BE2C (cell line): ENCODE measurements at places on chromosomes 16 and 17.
A peak's percentile ranks its signal among the peaks of the same experiment; 100 is the strongest.

DNA sequence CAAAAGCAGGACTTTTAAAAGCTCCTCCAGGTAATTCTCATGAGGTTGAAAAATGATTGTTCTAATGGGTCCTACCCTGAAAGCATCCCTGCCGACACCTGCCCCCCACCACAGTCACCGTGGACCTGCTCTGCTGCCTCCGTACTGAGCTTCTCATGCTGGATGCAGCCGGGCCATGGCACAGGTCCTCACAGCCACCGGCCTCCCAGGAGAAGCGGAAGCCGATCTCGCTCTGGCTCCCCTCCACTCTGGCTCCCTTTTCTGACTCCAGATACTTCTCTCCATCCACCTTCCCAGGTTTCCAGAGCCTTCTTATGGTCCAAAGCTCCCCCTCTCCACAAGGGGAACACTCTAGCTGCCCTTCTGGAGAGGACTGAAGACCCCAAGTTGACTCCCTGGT, 10.2 kb downstream of the RPRML start:
- DNase-seq, result no peak

- no peak for DNase-seq
Observed at GRCh38 chr16:12674071-12674470, 129.6 kb downstream of the CPPED1 start.

DNA sequence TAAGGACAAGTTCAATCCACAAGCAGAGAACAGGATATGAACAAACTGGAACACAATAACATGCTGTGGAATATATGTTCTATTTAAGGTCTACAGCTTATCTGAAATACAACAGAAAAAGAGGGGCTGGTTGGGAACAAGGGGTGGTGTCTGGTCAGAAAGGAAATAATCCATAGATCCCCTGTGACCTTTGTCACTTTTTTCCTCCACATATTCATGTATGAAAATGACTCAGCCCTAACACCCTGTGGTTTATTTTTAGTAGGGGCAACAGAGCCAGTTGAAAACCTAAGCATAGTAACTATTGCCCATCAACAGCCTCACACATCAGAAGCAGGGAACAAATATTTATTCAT, 12.3 kb upstream of the SPAG9 start:
- no peak for DNase-seq

- DNase-seq, result peak; percentile 73
Observed at GRCh38 chr17:58679263-58680037, 12.4 kb downstream of the TEX14 start.

GRCh38 chr17:73151916-73152632, 12.7 kb upstream of the SSTR2 start:
- no peak for DNase-seq

GRCh38 chr17:76989519-76989918, 121.3 kb downstream of the MGAT5B start:
- DNase-seq, result no peak

GRCh38 chr16:86270696-86271095, 239.6 kb upstream of the FOXF1 start:
- DNase-seq, result no peak

DNA sequence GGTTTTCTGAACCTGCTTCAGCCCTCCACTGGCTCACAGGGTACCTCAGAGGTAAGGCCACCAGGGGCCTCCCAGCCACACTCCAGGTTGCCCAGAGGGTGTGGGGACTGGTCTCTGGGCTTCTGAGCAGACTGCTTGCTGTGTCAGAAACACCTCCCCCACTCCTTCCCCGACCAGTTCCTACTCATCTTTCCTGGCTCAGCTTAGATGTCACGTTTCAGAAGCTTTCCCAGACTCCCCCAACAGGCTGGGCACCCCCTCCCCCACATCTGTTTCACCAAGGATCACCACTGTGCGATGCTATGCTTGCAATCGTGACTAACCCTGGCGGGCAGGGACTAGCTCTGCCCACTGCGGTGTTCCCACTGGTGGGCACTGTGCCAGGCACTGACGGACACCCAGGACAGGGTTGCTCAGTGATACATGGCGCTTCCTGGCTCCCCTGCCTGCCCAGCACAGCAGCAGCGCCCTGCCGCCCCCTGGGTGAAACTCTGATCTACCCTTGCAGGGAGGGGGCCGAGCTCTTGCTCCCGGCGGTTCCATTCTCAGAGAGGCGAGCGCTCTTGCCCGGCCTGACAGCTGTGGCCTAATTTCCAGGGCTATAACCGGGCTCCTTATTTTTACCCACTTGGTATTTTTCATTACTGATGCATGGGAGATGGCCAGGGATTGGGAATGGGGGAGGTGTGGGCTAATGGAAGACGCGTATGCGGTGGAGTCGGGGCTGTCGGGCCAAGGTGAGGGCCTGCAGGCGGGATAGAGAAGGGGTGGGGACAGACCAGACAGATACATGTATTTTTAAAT, 29.4 kb upstream of the MTSS2 start:
- peak; percentile 90 for DNase-seq

DNA sequence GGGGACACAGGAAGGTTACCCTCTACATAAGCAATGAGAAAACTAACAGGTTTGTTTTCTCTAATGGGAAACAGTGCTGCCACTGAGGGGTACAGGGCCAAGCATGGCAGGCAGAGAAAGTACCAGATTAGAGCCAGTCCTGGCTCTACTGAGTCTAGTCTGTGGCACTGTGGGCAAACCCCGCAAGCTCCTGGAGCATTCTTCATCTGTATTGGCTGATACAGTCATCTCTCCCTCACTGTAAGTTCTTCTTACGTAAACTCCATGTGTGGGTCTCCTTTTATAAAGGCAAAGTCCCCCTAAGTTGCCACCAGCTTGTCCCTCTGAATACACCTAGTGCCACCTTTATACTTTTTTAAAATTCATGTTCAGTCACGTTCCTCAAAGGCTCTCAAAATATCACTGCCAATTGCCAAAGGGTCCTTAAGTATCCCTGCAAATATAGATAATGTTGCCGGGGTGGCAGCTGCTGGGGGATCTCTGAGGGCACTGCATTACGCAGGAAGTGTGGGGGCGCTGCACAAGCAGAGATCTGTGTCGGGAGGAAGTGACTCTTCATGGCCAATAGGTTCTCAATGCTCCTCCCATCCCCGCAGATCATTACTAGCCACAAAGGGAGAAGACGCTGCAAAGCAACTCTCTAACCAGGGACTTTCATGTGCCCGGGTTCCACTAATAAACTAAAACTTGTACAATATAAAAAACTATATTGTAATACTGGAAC, 18.8 kb downstream of the XPO6 start:
- no peak for DNase-seq

GRCh38 chr17:62091804-62092203, 26.7 kb upstream of the MED13 start:
- DNase-seq, result no peak

GRCh38 chr16:56260378-56261160, 69.3 kb downstream of the GNAO1 start:
- no peak for DNase-seq

DNA sequence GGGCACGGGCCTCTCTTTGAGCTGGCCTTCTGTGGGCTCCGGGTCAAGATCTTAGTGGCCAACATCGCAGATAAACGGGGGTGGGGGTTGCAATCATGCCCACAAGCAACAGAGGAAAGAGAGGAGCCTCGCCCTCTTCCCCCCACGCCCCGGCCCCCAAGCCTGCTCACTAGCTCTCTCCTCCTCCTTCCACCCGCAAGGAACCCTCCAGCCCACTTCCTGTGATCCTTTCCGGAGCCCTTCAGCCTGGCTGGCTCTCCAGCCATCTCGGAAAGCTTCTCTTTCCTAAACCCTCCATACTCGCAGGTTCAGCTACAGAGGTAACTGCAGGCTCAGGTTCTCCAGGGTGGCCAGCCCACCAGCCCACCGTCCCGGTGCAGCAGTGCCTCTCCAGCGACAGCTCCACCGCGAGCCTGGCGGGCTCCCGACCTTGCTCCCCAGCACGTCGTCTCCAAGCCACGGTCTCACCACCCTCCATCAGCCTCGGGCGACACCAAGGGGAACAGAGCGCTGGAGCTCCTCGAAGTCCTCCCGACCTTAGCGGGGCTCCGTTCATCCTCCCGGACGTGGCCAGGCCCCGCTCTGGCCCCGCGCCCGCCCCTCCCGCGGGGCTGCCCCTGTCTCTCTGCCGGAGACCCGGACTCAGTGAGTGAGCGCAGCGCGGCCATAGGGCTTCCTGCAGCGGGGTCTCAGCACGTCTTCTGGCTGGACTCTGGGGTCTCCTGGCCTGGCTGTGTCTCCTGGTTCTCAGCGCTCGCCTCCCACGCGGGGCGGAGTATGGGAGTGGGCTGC, 12.9 kb upstream of the ODF4 start:
- peak; percentile 34 for DNase-seq

- peak; percentile 94 for DNase-seq
Observed at GRCh38 chr16:75566040-75566757, at the start of gene GABARAPL2. GABARAPL2 (plus strand) TSS chr16:75566379; CDS start chr16:75566487, 108 bp downstream.

- no peak for DNase-seq
Observed at GRCh38 chr16:85880861-85881260, 18.1 kb upstream of the IRF8 start.

- DNase-seq, result no peak
Observed at GRCh38 chr17:83037874-83038165, 41.6 kb upstream of the METRNL start.

GRCh38 chr16:85407-85782, 7.4 kb downstream of the MPG start:
- DNase-seq, result no peak

GRCh38 chr17:28616281-28616680, 2.3 kb upstream of the RSKR start:
- DNase-seq, result no peak

GRCh38 chr17:5665164-5665563, 80.9 kb upstream of the NLRP1 start:
- no peak for DNase-seq

- no peak for DNase-seq
Observed at GRCh38 chr16:51937771-51938170, 609.2 kb downstream of the TOX3 start.

DNA sequence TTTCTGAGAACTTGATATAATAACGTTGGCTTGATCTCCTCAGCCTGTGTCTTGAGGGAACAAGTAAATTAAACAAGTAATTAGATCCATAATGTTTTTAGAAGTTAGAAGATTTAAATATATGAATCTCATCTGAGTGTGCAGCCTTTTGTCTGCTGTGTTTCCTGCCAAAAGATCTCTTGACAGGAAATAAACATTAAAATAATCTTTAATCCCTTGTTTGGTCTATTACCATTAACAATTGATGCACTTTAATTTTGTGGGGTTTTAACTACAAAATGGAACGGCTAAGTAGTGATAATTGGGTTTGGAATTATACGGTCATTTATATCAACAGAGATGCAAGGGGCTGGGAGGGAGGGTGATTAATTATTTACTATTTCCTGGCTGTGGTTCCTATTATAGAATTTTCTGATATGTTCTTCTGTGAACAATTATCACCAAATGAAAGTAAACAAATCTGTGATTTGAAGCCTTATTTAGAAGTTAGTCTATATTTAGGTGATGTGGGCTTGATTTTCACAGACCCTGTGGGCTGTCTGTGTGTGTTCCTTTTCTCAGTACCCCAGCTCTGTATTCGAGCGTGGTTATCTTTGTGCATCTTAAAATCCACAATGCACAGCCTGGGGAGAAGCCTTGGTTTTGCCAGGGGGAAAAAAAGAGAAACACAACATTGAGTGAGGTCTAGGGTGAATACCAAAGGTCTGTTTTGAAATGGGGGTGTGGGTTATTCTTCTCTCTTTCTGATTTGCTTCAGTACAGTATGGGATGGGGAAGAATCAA, 556.1 kb downstream of the WWOX start:
- DNase-seq, result no peak

- peak; percentile 71 for DNase-seq
Observed at GRCh38 chr17:16486373-16487250, 5.4 kb downstream of the LRRC75A start.

- DNase-seq, result peak; percentile 76
Observed at GRCh38 chr17:44198721-44199552, 747 bp downstream of the ATXN7L3 start.

GRCh38 chr17:74354123-74354522, 7.5 kb downstream of the BTBD17 start:
- DNase-seq, result peak; percentile 84

DNA sequence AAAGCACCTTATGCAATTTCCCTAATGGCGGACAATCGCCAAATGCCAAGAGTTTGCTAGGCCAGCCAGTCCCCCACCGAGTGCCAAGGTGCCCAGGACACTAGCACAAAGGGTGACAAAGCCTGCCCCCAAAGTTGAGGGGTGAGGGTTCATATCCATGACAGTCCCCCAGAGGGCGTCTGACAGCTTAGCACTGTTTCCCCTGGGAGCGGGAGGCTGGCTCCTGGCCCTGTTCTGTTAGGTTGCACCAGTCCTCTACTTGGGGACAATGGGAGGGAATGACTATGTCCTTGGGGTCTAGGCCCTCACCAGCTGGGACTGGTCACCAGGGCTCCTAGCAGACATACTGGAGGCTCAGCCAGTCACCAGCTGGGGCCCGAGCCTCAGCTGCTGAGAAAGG, 66.9 kb downstream of the MYO18A start:
- peak; percentile 61 for DNase-seq

DNA sequence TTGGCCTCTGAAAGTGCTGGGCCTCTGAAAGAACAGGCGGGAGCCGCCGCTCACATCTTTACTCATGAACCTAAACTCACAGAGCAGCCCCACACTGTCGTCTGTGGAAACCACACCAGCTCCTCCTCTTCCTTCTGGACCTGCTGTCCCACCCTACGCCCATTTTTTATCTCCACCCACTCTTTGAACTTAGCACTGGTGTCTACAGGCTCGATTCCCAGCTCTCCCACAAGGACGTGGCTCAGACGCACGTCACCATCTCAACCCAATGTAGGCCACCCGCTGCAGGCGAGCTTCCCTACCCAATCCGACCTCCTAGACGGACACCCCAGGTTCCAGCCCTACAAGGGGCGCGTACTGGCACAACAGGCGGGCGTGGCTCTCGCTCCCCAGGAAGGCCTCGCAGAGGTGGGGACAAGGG, 62.2 kb downstream of the NXN start:
- DNase-seq, result no peak

DNA sequence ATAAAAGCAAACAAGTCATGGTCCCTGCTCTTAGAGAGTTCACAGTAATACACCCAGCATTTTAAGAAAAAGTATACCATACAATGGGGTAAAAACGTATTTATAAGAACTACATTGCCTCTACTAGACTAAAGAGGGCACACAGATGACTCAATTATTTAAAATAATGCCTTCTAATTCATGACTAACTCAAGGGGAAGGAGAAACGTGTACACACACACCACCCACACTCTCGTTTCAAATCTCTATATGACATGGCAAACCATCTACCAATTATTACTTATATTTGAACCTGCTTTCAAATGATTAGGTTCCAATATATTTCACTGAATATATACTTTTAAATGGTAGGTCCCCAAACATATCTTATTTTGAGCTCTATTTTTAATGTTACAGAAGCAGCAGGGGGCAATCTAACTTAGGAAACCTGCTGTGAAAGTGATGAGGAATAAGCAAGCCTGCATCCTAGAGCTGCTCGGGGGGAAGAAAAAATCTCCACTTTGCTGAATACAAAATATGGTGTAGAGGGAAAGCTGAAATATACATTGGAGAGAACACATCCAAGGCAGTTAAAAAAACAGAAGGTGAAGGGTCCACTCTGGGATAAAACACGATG, 232.4 kb upstream of the PSMD7 start:
- no peak for DNase-seq

DNA sequence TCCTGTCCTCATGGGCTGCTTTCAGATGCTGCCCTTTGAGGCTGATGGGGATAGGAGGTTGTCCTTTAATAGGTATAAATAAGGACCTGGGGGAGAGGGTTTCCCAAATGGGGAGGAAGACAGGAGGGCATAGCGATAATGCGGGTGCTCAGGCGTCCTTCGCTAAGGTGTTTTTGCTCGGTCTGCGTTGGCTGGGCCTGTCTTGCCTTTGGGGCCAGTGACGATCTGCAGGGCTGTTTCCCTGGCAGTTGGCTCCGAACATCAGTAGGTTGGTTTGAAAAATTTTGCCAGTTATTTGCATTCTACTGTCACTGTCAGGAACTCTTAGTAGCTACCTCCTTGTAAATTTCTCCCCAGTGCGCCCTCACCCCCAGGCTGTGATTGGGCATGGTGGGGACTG, 37.8 kb upstream of the CDC42EP4 start:
- no peak for DNase-seq
